ENCODE measurements at places on chromosomes 3 and 15. TPM values are rescaled to one million over a fixed set of nuclear protein-coding genes. Genes with fewer than 3 reads are reported as not detected.

CRBN gene
- 72.5 TPM for total RNA-seq

ZFAND6 gene
- 212 TPM for total RNA-seq

CCDC39 gene
- total RNA-seq: under 0.01 TPM

PRC1 gene
- total RNA-seq: 10.3 TPM

ARL6 gene
- total RNA-seq: 3.4 TPM

CACNA1D gene
- total RNA-seq: under 0.01 TPM

AGBL1 gene
- not detected for total RNA-seq

STRC gene
- 0.71 TPM for total RNA-seq

JMJD7 gene
- total RNA-seq: 17.8 TPM

MAP1A gene
- total RNA-seq: under 0.01 TPM

TMEM41A gene
- 32.0 TPM for total RNA-seq

CNOT10 gene
- total RNA-seq: 26.3 TPM

CPLX3 gene
- total RNA-seq: not detected

ARGFX gene
- not detected for total RNA-seq
